ENCODE measurements at places on chromosomes 3 and 15.

GRCh38 chr3:139676632-139677387, 962 bp downstream of the NMNAT3 start:
- DNase-seq: no peak

DNA sequence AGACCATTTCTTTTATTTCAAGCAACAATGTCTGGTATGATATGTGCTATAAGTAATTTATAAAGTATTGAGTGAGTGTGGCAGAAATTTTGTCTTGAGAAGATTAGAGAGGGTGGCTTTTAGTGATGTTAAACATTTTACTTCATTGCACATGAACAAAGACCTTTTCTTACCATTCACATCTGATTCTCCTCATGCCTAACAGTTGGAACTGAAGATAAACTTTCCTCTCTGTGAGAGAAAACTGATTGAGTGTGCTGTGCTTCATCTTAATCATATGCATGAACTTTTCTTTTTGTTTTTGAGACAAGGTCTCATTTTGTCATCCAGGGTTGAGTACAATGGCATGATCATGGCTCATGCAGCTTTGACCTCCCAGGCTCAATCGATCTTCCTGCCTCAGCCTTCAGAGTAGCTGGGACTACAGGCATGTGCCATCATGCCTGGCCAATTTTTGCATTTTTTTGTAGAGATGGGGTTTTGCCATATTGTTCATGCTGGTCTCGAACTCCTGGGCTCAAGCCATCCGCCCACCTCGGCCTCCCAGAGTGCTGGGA, 377.7 kb upstream of the GOLIM4 start:
- DNase-seq: no peak

DNA sequence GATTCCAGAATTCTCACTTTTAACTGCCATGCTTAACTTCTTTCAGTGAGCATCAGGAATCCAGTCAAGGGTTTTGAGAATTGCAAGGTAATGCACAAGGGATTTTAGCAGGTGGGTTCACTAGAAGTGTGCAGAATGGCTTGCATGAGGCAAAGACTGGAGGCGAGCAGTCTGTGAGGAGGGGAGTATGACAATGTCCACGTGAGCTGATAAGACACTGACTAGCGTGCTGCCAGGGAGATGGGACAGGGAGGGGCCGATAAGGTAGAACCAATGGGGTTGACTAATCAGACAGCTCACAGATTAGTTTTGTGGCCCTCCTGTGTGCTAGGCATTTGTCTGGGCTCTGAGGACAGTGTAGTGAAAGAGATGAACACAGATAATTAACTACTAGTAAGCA, 102.0 kb upstream of the DAZL start:
- DNase-seq: no peak

GRCh38 chr3:23221136-23221535, 18.0 kb downstream of the UBE2E2 start:
- DNase-seq: no peak

DNA sequence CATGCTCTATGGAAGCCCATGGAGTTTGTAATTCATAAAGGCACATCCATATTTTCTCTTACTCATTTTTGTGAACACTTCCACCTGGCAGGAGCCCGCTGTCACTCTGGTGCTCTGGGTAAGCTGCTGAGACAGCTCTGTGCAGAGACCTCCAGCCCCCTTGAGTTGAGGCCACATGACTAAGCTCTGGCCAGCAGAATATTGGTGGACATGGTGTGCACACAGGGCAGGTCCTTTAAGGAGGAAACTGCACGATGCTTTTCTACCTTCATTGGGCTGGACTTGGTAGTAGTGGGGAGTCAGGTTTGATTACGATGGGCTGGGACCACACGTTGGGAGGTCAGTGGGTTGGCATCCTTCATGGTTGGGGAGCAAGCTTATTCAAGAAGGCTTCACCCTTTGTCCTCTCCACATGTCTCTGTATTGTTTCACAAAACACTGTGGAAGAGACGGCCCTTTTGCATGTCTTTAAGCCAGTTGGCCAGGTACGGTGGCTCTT, 29.0 kb downstream of the CCNB2 start:
- no peak for DNase-seq

GRCh38 chr3:160919942-160920341, 163.9 kb downstream of the PPM1L start:
- no peak for DNase-seq

DNA sequence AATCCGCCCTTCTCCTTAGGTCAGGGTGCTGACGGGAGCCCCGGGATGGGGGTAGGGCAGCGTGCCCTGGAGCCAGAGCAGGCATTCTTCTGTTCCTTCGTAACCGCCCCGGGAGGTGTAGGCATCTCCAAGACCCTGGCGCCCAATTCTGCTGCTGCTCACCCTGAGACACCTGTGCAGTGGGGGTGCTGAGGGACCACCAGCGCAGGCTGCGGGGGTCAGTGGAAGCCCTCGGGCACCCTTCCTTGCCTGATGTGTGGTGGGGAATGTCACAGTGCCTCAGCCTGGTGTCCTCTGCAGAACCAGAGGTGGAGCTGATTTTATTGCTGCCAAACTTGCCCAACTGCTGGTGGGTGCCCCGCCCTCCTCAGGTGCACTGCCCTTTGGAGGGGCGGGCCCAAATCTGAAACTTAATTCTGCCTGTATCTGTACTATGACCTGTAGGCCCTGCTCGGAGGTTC, 7.3 kb downstream of the CSK start:
- no peak for DNase-seq

DNA sequence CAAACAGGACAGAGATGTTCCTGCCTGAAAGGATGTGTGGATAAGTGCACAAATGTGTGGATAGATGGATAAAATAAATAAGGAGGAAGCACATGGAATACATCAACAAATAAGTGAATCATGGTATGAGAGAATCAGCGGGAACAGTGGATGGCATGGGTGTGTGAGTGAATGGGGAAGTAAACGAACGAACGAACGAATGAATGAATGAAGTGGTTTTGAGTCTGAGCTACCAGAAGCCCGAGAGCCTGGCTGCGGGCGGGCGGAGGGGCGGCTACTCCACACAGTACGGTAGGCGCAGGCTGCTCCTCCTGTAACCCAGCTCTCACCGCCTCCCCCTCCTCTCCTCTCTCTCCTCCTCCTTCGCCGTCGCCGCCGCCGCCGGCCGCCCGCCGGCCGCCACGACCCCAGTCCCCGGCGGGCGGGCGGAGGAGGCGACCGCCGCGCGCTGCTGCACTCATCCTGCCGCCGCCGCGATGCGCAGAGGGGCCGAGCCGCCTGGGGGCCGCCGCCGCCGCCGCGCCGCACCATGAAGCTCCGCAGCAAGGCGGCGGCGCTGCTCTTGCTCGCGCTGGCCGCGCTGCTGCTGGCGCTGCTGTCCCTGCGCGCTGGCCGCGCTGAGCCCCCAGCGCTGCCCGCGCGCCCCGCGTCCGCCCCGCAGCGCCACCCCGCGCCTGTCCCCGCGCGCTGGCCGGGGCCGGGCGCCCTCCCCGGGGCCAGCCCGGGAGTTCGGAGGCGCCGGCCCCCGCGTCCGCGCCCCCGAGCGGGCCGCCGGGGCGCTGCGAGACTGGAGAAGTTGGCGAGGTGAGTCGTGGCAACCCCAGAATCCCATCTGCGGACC, at the start of gene GXYLT2:
Gene GXYLT2 (plus strand): TSS at position 342 of the 841 bp plus-strand sequence. CDS start 188 bp downstream, at position 530.
- DNase-seq: peak; percentile 84

DNA sequence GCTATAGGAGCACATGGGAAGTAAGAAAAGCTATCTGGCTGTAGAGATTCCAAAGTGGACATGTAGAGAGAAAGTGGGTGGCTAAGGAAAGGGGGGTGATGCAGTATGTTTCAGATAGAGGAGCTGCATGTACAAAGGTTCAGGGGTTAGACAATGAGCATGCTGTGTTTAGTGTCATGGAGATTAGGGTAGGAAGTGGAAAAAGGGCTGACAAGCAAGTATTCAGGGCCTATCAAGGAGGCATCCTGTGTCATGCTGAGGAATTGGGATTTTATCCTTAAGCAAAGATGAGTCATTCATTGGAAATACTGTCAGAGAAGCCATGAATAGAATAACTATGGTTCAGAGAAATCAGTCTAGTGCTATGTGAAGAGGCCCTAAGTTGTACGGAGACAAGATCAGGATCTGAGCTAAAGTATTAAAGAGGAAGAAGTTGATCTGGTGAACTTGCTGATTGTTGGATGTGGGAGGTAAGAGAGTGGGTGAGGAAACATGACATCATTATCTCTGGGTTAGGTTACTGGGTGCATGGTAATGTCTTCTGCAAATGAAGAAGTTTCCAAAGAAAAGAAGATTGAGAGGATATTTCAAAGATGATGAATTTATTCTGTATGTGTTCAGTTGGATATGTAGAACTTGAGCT, 176.7 kb upstream of the GOLIM4 start:
- no peak for DNase-seq

DNA sequence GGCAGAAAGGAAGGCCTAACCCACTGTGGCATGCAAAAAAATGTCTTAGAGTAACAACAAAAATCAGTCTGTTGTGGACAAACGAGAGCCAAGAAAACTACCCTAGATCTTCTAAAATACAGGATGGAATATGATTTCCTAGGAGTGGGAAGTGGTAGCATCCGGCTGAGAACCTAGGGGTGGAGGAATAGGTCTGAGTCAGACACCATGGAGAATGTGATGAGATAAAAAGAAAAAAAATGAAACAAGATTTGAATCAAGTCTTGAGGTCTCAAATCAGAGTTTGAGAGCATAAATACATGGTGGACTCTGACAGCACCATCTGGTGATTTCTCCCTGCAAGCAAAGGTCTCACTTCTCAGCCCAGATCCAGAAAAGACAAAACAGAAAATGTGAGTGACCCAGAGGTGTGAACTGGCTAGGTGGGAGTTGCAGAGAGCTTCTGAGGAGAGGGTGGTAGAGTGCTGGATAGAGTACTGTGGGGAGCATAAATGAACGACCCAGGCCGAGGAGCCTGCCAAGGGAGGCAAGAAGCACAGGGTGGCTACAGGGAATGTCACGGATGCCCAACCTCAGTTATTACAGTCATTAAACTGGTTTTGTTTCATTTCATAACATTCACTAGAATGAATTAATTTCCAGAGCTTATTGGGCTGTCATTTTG, 27.6 kb upstream of the VEPH1 start:
- DNase-seq: no peak

Data from umbilical cord (tissue), 2 donors.